ENCODE measurements at places on chromosomes 16 and 17.

- DNase-seq: no peak
Measured at GRCh38 chr17:35612924-35613521, 25.9 kb downstream of the AP2B1 start.

- no peak for DNase-seq
Measured at GRCh38 chr17:75909051-75909811, 4.5 kb upstream of the MRPL38 start.

DNA sequence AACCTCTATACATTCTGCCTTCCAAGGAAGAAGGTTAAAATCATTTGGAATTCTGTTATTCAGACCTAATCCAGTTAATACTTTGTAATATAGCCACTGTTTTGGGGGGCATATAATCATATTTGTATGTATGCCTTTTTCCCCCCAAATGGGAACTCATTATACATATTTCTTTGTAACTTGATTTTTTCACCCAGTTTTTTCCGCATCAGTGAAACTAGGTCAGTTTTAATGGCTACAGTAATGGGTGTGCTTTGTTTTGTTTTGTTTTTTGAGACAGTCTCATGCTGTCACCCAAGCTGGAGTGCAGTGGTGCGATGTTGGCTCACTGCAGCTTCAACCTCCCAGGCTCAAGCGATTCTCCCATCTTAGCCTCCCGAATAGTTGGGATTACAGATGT, 54.9 kb downstream of the WWP2 start:
- DNase-seq: no peak

- no peak for DNase-seq
Measured at GRCh38 chr17:11296994-11297393, 56.0 kb downstream of the SHISA6 start.

DNA sequence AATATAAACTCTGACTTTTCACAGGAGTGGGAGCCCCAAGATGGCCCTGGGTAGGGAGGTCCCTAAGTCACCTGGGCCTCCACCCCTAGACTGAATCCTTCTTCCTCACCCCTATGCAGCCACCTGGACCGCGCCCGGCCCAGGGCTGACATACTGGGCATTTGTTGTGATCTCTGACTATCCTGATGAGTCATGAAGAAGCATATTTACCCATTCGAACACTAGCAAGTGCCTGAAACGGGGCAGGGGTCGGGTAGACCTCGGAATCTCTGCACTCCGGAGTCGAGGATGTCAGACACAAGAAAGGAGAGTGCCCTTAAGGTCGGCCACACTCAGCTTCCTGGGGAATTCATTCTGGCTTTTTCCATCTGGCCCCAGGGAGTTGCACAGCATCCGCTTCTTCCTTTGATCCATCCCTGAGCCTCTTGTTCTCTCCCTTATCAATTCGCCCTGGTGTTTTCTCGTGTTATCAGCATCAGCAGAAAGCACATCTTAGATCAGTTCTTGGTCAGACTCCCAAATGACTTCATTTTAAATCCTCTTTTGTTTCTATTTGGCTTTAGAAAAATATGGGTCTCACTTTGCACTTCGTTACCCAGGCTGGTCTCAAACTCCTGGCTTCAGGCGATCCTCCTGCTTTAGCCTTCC, 10.4 kb downstream of the METTL22 start:
- no peak for DNase-seq

DNA sequence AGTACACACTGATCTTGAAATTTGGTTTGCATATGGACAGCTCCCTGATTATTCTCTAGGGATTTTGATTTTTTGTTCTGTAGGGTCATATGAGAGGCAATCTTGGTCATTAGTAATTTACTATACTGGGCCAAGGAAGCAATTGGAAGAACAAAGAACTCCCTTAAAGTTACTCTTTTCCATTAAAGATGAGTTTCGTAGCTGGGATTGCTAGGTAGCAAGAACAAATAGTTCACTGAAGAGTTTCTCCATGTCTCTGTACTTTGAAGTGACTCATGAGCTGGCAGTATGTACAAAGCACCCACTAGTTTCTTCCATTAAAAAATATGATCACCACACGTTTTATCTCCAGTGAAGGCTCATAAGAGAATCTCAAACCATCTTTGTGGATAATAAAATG, 6.2 kb upstream of the BCAS3 start:
- DNase-seq: no peak

GRCh38 chr16:88349903-88350900, 32.6 kb upstream of the ZNF469 start:
- DNase-seq: no peak

DNA sequence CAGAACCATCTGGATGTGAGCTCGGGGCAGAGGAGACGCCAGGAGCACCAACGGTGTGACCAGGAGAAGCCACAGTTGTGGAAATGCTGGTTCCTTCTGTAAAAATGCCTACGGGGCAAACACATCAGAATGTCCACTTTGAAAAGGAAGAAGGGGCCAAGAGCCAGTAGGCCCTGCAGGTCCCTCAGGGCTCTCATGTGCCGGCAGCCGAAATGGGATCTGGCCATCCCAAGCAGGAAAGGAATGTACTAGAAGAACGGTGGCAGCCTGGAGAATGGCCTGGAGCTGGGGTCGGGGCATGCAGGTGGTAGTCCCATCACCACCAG, 162.1 kb upstream of the PLCG2 start:
- DNase-seq: no peak

GRCh38 chr16:89020925-89021595, 44.1 kb upstream of the CBFA2T3 start:
- DNase-seq: no peak

DNA sequence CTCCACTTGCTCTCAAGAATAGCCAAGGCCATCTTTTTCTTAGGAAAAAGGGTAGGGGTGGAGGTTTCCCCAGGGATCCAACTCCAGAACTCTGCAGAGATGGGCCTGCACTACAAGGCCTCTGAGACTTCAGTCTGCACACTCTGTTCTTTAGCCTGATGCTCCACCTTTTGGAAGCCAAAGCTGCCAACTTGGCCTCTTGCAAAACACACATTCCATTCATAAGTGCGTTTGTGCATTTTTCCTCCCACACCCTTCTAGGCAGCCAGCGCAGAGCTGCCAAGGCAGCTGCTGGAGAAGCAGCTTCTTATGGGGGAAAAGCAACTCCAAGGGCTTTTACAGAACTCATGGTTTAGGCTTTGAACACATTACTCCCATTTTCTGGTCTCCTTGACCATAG, 45.3 kb downstream of the REXO5 start:
- DNase-seq: no peak

- no peak for DNase-seq
Measured at GRCh38 chr16:67407788-67408452, 8.4 kb downstream of the ZDHHC1 start.

DNA sequence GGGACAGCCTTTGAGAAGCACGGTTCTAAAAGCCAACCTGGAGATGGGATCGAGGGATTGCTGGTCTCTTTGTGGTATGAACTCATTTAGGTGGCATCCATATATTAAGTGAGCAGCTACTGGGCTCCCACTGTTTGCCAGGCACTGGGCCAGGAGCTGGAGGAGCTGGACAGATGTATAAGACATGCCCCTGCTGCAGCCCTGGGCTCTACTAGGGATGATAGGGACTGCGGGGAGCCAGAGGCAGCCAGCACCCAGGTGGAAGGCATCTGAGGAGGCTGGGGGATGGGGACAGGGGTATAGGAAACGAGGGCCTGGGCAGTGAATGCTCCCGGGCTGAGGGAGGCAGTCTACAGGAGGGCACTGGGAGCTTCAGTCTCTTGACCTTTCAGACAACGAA, 53.0 kb upstream of the MEAK7 start:
- DNase-seq: no peak

- DNase-seq: no peak
Measured at GRCh38 chr17:27456681-27457359, 572 bp downstream of the KSR1 start.

GRCh38 chr16:52068447-52069074, 478.4 kb downstream of the TOX3 start:
- no peak for DNase-seq

GRCh38 chr17:70190959-70191805, 21.9 kb downstream of the KCNJ2 start:
- DNase-seq: no peak

GRCh38 chr16:79318143-79318899, 282.2 kb downstream of the MAF start:
- no peak for DNase-seq

- DNase-seq: no peak
Measured at GRCh38 chr16:58670177-58670576, 14.4 kb downstream of the SLC38A7 start.

- DNase-seq: no peak
Measured at GRCh38 chr16:68481636-68482035, 33.3 kb upstream of the SMPD3 start.

- no peak for DNase-seq
Measured at GRCh38 chr17:71183066-71183660, 937.7 kb upstream of the SOX9 start.

DNA sequence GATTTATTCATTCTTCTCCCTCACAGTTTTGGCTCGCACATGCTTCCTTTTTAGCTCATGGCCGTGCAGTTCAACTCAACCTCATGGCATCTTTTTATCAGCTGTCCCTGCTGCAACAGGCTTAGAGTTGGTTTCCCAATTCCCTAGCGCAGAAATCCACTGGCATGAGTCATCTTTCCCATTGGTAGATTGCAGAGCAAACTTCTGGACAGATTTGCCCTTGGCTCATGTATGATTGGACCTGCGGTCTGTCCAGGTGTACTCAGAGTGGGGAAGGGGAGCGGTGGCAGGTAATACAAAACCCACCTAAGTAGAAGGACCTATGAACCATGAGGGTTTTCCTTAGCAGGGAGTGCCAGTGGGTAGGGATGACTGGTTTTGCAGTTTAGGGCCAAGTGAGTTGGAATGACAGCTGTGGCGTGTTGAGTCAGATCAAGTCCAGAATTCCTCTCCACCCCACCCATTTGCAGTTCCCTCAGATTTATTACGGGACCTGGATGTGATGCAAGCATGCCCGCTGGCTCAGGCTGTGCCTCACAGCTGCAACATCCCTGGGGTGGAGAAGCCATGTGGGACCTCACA, 584.7 kb downstream of the WWOX start:
- DNase-seq: no peak
